Islet precursor cell (in vitro differentiated cells): ENCODE measurements at places on chromosomes 12 and 14.

- DNase-seq: no peak
These were observed 11.4 kb upstream of the PKP2 start for GRCh38 chr12:32907898-32908476.

- peak; percentile 44 for DNase-seq
These were observed 6.6 kb upstream of the TCHP start for GRCh38 chr12:109893261-109893995.

GRCh38 chr14:60882219-60882618 lies 98.7 kb downstream of the TRMT5 start:
- DNase-seq: no peak

DNA sequence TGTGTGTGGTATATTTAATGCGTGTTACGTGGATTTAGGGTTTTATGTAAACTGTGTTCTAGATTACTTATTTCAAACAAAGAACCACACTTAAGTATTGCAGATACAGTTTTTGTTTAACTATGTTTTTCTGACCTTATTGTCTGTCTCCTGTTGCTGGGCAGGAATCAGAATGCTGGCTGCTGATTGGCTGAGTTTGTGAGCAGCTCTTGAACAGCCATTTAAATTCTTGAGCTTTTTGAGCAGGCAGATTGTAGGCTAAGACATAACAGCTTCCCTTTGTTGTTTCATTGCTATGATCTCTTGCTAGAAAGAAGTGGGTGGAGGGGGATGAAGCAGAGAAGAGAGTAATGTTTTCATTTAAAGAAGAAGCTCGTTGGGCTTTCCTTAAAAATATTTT lies 52.2 kb downstream of the ATF7IP start:
- peak; percentile 95 for DNase-seq

GRCh38 chr12:46402941-46403718 lies 30.6 kb upstream of the SLC38A2 start:
- DNase-seq: no peak

DNA sequence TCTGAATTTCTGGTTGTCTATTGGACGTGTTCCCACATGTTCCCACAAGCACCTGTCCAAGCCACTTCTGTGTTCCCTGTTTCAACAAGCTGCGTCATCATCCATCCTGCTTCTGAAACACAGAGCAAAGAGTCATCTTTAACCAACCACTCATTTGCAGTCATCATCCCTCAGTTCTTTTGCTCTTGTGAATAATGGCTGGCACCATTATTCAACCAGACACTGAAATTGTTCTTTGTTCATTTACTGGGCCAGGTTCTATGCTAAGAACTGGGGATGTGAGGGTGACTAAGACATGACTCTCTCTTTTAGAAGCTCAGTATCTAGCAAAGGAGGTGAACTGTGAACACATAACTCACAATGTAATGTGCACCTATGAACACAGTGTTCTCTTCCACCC lies 40.7 kb upstream of the ANO4 start:
- DNase-seq: no peak

GRCh38 chr12:107360033-107360432 lies 266.7 kb upstream of the CRY1 start:
- no peak for DNase-seq

DNA sequence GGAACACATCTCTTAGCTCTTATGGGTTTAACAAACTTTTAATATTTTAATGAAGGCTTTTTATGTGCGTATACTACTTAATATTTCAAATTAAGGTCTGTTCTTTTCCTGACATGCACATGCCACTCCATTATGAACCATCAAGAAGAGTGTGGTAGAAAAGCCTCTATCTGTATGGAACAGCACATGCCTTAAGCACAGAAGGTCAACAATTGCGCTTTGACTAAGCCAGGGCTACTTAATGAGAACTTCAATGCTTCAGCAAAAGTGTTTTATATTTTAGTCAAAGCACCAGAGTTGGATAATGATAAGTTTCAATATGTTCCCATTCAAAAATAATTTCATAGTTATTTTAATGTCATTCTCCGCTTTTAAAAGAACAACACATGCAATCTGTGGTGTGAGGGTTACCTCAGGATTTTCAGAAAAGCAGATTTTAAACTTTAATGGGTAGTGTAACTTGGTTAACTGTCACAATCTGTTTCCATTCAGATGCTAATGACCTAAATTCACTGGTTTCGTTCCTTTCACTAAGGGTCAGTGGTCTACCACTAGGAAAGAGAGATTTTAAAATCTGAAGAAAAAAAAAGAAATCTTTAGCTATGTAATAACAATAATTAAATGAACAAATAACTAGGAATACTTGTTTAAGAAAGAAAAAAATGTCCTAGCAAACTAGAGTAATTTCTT lies 193.4 kb upstream of the NOVA1 start:
- DNase-seq: no peak

GRCh38 chr12:52703424-52703823 lies at the start of gene KRT77:
TSS of gene KRT77 (minus strand) at chr12:52703524. CDS start at chr12:52703434, 90 bp downstream.
- DNase-seq: no peak

DNA sequence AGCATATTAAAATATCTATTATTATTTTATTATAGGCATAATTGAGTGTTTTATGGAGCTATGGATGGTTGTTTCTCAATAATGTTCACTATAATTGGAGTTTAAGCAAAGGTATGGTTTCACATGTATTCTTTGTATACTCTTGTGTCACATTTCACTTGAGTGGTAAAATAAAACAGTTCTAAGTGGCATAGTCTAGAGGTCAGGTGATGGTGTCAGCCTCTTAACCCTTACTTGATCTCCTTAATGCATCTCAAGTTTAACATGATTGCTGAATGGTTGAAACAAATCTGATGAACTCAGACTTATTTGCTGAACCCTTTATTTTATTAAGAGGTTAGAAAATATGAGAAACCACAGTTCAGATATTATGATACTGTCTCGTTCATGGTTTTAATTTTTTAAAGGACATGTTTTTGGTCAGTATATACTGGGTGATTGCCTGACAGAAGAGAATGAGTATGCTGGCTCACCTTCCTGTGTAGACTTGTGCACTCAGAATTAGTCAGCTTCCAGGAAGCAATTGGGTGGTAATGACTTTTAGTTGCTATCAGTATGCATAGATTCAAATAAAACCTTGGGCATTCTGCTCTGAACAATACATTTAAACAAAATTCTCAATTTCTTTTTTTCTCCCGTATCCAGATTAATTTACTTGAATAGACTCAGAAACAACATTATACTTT lies 464.6 kb downstream of the PCNX1 start:
- no peak for DNase-seq

DNA sequence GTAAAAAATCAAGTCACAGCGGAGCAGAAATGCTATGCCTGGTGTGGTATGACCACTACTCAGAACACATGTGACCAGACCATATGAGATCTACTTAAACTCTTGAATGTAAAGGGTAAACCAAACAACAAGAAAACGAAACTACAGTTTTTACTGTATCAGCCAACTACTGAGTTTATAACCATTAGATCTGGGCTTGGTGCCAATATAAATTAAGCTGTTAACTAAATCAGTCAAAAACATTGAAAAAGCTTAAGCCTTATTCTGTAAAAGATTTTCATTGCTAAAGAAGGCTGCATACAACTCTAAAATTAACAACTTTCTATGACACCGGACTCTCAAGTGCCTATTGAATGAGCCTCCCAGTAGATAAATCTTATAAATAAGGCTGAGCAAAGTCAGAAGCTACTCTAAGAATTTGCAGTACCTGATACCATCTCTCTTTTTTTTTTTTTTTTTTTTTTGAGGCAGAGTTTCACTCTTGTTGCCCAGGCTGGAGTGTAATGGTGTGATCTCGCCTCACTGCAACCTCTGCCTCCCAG lies 35.4 kb downstream of the SPTLC2 start:
- DNase-seq: no peak

- DNase-seq: no peak
These were observed 201.2 kb downstream of the SYNE2 start for GRCh38 chr14:64053694-64054669.

GRCh38 chr14:69072584-69072983 lies 80.3 kb downstream of the DCAF5 start:
- DNase-seq: no peak

DNA sequence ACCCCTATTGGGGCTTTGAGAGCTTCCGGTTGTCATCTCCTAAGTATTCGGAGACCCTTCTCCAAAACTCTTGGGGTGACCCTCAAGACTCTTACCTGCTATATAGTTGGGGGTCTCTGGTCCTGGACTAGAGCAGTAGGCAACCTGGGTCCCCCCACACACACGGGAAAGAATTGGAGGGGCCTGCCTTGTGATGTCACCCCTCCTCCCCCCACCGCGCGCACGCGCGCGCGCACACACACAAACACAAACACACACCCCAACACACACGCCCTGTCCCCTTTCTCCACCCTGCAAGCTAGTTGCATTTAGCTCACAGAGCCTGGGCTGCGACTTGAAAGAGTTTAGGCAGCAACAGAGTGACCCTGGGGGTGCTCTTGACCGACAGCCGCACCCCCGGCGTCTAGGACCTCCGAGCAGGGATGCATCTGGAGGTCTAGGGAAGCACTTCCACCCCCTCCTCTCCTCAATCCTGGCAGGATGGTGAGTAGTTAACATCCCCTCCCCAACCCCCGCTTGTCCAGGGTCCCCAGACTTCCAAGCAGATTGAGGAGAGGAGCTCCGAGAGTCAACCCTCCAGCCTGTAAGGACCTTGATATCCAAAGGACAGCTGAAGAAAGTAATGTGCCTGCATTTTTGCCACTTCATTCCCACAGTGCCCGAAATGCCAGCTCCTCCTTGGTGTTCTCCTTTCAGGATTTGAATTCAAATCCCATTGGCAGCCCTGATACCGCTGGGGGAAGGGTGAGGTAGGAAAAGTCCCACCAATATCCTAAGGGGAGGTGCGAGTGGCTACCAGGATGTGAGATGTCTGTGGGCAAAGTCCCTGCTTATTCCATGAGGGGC lies 1.4 kb upstream of the DNAJC14 start:
- peak; percentile 81 for DNase-seq

DNA sequence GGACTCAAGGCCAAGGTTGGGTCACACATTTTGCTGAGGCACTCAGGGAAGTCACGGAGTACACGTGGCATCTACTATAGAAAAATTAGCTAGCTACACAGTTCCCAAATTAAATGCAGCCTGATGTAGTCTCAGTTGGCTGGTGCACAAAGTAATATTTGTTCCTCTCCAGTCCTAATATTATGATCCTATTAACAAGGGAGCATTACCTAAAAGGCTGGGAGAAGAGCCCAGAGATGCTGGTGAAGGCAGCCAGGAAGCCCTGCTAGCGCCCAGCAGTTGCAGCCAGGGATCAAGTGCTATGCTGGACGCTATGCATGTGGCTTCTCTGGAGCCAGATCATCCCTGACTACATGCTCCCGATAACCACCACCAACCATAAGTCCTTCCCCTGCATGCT lies 88.0 kb upstream of the GSC start:
- DNase-seq: no peak

- no peak for DNase-seq
These were observed 78.7 kb downstream of the FZD10 start for GRCh38 chr12:130240831-130241590.

DNA sequence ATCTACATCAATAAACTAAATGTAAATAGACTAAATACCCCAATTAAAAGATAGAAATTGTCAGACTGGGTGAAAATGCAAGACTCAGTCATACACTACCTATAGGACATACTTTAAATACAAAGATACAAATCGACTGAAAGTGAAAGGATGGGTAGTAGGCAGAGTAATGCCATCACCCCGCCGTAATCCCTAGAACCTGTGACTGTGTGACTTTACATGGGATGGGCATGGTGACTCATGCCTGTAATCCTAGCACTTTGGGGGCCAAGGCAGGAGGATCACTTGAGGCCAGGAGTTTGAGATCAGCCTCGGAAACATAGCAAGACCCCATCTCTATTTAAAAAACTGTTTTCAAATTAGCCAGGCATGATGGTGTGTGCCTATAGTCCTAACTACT lies 2.6 kb upstream of the EVL start:
- DNase-seq: no peak

DNA sequence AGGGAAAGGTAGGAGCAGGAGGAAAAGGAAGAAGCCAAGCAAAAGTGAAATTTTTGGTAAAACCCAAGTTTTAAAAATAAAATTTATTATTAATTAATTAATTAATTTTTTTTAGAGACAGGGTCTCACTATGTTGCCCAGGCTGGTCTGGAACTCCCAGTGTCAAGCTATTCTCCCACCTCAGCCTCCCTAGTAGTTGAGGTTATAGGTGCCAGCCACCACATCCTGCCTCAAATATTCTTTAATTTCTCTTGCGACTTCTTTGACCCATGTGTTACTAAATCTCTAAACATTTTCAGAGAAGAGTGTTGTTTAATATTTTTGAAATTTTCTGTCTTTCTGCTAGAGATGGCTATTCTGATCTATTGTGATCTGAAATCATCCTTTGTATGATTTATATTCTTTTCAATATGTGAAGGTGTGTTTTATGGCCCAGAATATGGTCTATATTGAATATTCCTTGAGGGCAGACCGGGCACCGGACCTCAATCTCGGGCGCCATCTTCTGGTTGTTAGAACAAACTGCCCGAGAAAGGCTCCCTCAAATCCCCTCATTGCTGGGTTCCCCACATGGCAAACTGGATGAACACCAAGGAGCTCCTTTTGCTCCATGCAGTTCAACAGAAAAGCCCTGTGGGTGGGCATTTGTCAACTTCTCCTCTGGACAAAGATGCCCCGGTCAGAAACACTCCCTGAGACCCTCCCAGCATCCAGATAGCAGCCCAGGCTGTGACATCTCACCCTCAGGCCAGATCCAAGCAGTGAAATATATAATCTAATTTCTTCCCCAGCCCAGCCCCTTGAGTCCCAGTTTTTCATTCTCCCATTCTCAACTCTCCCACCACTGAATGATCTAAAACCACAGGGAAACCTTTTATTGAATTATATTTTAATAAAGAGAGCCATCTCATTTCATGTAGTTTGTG lies 110.5 kb downstream of the ASCL4 start:
- peak; percentile 82 for DNase-seq

- peak; percentile 72 for DNase-seq
These were observed 7.7 kb upstream of the RACGAP1 start for GRCh38 chr12:50032854-50033581.

DNA sequence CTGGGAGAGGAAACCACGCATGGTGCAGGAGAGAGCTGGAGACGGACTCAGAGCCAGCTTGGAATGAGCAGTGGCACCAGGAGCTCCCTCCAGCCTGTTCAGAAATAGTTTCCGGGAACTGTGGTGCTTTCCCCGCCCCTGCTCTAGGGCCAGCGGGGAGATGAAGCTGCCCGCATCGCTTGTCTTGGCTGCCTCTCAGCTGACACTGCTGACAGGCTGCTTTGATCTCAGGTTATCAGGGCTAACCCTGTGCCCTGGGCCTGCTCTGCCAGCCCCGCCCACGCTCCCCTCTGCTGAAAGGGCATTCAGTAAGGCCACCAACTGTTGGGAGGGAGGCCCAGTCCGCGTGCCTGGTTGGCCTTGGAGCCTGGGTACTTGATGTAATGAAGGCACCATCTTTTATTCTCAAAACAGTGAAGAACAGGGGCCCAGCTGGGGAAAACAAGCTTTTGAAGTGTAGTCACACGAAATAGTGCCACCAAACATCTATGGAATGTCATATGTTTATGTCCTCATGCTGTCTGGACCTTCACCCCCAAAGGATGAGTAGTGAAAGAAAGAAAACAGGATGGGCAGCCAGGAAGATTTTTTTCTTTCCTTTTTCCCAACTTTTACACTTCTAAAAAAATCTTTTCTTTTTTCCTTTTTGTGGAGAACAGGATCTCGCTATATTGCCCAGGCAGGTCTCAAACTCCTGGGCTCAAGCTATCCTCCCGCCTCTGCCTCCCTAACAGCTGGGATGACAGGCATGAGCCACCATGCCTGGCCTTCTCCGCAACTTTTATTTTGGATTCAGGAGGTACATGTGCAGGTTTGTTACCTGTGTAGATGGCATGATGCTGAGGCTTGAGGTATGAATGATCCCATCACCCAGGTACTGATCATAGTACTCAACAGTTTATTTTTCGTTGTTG lies 115.9 kb upstream of the TBX3 start:
- DNase-seq: peak; percentile 92

GRCh38 chr14:99875421-99875820 lies 82.2 kb downstream of the EML1 start:
- no peak for DNase-seq
